Fibroblast of the aortic adventitia (primary cell): ENCODE measurements at places on chromosomes 13 and 19. TPM values are rescaled to one million over a fixed set of nuclear protein-coding genes. Genes with fewer than 3 reads are reported as not detected.

ZNF628 gene
- 0.33 and 3.8 TPM in 2 replicates for total RNA-seq

DNA sequence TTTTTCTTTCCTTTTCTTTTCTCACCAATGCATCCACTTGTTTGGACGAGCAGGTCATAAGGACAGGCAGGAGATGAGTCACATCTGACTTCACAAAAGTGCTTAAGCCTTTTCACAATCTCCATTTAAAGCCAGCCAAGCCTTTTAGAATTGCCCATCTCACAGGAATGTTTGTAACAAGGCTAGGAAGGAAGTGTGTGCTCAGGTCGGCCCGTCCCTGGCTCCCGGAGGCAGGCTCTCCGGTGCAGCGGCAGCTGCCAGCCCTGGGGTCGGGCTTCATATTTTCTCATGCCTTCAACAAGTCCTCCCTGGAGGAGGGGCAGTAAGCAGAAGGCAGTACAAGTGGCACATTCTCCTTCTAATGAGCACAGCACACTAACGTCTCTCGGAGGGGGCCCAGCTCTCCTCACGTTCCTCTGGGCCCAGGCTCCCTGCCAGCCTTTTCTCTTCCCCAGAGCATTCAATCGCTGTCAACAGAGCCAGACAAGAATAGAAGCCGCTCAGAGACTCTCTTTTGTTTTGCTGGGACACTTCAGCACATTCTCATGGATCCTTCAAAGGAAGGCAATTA, 180.5 kb downstream of the COL4A1 start:
- DNase-seq: peak; percentile 96

USHBP1 gene
- not detected in 2 replicates for total RNA-seq

ZNF230 gene
- total RNA-seq: 5.2 and 6.1 TPM in 2 replicates

DNA sequence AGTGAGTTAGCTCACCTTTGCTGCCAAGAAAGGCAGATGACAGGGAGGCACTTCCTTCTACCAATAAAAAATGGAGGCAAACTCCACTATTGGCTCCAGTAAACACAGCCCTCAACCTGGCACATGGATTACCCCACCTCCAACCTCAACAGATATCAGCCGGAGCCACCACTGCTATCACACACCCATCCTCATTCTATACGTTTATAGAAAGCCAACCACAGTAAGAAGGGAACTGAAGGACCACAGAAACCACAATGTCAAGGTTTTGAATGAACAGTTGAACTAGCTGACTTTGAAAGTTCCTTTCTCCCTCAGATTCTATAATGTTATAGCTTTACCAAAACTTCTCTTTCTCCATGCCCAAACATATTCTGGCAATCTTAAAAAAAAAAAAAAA, 526.2 kb downstream of the UQCRFS1 start:
- DNase-seq: no peak

SIRT2 gene
- total RNA-seq: 44.9 and 53.8 TPM in 2 replicates

KL gene
- total RNA-seq: 0.81 TPM in 1 of 2 replicates, not detected in the other

- DNase-seq: no peak
Observed at GRCh38 chr13:47417485-47417884, 520.6 kb upstream of the HTR2A start.

CCDC61 gene
- 5.4 and 5.7 TPM in 2 replicates for total RNA-seq

GRCh38 chr13:92954746-92955145, 271.9 kb upstream of the GPC6 start:
- no peak for DNase-seq

DNA sequence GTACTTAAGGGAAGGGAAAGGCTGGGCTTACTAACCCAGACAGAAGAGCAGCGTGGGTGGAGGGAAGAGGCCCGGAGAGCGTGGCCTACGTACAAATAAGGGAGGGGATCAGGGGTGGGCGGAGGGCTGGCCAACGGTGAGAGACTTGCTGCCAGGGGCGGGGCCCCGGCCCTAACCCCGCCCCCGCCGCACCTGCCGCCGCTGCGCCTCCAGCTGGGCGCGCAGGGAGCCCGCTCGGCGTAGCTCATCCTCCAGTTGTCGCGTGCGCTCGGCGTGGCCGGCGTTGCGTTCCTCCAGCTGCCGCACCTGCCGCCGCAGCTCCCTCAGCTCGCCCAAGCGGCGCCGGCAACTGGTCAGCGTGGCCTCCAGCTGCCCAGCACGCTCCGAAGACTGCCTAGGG, 5.7 kb downstream of the HOOK2 start:
- no peak for DNase-seq

GRCh38 chr13:79108914-79109643, 297.0 kb downstream of the RBM26 start:
- no peak for DNase-seq

GRCh38 chr13:91123456-91124127, 223.9 kb upstream of the MIR17HG start:
- DNase-seq: no peak

GRCh38 chr13:98326291-98326690, 149.2 kb upstream of the RNF113B start:
- no peak for DNase-seq

HSPB6 gene
- 297 and 713 TPM in 2 replicates for total RNA-seq

- no peak for DNase-seq
Observed at GRCh38 chr13:64332048-64332447, 2898.1 kb downstream of the PCDH9 start.

- DNase-seq: no peak
Observed at GRCh38 chr19:2170987-2171348, 7.2 kb downstream of the DOT1L start.

- DNase-seq: no peak
Observed at GRCh38 chr13:24247016-24247415, 62.4 kb upstream of the C1QTNF9 start.
